ENCODE measurements at places on chromosomes 4 and X. TPM values are rescaled to one million over a fixed set of nuclear protein-coding genes. Genes with fewer than 3 reads are reported as not detected.

- DNase-seq = no peak
These were observed 217.5 kb downstream of the VEGFC start for GRCh38 chr4:176575141-176575730.

- DNase-seq = no peak
These were observed 31.6 kb downstream of the TRMT44 start for GRCh38 chr4:8472158-8472688.

DNA sequence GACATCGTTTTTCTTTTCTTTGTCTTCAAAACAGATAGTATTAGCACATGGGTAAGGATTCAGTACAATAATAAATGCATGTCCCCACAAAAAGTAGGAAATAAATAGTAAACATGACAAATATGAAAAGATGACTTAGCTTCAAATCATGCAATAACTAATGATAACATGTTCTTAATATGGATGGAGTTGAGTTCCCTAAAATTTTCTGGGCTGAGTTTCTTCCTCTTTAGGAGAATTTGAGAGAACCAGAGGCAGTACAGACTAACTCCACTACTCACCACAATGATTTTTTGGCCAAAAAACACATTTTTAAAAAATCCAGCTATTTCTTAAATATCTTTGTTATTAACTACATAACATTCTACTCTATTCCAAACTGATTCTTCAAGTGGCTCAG, 432.3 kb upstream of the HS3ST1 start:
- DNase-seq = no peak

DNA sequence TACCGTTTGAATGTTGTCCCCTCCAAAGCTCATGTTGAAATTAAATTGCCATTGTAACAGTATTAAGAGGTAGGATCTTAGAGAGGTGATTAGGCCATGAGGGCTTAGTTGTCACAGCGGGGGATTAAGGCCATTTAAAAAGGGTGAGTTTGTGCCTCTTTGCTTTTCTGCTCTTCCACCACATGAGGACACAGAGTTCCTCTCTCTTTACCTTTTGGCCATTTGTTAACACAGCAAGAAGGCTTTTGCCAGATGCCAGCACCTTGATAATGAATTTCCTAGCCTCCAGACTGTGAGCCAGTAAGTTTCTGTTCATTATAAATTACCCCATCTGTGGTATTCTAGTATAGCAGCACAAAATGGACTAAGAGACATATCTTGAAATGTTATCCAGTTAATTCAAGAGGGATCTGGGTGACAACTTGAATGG, 7.8 kb upstream of the HERC3 start:
- DNase-seq = no peak

GRCh38 chr4:15918484-15919129, 19.9 kb downstream of the FGFBP1 start:
- DNase-seq = no peak

- no peak for DNase-seq
These were observed 44.3 kb downstream of the RASGEF1B start for GRCh38 chr4:81427344-81427821.

The PRSS12 gene
- total RNA-seq = 0.13 TPM

- no peak for DNase-seq
These were observed 42.5 kb upstream of the ANTXR2 start for GRCh38 chr4:80115368-80116181.

DNA sequence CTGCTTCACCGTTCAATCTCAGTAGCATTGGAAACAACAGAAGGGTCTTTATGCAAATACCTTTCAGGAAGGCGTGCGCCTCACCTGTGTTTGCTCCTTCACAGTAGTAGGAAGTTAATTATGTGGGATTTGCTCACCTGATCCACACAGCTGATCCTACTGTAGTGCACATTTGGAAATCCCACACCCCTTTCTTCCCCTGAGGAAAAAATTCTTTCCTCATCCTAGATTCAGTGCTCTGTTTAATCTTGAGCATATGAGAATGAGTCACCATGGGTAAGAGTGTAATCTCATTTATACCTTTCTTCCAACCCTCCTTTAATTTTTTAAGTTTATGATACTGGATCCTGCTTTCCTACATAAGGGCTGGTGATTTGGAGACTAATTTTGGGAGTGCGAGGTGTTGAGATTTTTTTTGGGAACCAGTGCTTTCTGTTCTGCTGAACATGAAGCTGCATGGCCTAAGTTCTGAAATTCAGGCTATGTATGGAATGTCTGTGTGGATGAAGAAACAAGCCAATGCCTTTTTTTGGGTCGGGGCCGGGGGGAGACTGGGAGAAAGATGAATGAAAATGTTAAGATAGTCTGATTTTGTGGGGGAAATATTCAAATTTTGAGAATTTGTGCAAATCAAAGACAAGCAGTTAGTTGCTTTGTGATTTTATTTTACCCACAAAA, 19.0 kb downstream of the GAB1 start:
- DNase-seq = no peak

The CT45A9 gene
- not detected for total RNA-seq

The SRPX gene
- 10.3 TPM for total RNA-seq

DNA sequence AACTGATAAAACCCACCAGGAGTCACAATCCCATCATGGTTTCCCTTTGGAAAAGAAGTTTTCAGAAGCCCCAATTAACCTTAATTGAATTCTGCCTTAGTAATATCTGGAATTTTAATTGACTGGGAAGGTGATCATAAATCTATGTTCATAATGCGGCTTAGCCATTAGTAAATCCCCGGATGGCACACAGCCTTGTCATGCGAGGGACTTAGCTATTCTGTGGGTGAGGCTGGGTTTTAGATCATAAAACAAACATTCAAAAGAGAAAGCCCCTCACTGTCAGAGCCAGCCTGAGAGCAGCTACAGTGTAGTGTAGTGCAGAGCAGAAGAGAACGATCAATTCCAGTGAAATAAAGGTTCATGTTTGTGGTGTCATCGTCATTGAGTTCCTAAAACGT, 124.0 kb upstream of the NOCT start:
- no peak for DNase-seq

DNA sequence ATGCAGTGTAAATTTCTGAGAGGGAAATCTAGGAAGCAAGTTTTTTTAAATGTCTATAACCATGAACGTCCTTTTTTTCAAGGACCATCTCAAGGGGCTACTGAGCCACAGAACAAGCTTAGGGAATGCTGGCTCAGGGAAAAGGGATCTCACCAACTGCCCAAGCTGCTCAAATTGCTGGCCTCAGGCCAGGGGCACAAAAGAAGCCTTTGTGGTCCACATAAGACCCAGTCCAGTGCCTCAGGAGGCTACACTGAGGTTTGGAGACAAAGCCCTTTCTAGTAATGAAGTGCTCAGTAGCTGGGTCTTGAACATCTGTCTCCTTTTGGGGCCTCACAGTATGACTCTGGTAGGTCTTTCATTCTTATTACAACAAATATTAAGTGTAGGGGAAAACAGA, 305.5 kb downstream of the RAB28 start:
- DNase-seq = no peak

- DNase-seq = peak; percentile 88
These were observed 35.0 kb upstream of the BCOR start for GRCh38 chrX:40132751-40133150.

- no peak for DNase-seq
These were observed 64.8 kb downstream of the NCAPG start for GRCh38 chr4:17875402-17876070.

GRCh38 chr4:105765690-105766407, 57.3 kb downstream of the GSTCD start:
- DNase-seq = no peak

The GPRIN3 gene
- total RNA-seq = 1.2 TPM

Measured in psoas muscle (tissue), 8 donors.